ENCODE measurements at places on chromosomes 16 and 17.

DNA sequence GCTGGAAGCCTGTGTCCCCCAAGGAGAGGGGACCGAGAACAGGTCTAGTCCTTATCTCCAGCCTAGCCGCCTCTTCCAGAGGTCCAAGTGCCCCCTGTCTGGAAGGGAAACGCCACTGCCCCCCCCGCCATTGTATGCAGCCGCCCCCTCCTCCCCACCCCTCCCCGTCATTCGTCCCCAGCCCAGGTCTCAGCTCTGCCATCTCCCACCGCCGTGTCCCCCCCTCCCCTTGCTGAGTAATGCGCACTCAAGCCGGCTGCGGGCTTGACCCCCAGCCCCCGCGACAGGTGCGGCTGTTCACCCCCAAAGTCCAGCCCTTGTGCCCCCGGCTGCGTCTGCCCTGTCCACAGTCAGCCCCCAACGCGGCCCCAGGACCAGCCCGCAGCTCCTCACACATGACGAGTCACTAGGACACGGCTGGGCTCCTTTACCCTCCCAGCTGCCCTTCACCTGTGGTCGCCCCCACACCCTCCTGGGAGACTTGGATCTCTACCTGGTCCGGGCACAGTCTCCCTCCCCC, 622 bp downstream of the GPRC5B start:
- no peak for DNase-seq

DNA sequence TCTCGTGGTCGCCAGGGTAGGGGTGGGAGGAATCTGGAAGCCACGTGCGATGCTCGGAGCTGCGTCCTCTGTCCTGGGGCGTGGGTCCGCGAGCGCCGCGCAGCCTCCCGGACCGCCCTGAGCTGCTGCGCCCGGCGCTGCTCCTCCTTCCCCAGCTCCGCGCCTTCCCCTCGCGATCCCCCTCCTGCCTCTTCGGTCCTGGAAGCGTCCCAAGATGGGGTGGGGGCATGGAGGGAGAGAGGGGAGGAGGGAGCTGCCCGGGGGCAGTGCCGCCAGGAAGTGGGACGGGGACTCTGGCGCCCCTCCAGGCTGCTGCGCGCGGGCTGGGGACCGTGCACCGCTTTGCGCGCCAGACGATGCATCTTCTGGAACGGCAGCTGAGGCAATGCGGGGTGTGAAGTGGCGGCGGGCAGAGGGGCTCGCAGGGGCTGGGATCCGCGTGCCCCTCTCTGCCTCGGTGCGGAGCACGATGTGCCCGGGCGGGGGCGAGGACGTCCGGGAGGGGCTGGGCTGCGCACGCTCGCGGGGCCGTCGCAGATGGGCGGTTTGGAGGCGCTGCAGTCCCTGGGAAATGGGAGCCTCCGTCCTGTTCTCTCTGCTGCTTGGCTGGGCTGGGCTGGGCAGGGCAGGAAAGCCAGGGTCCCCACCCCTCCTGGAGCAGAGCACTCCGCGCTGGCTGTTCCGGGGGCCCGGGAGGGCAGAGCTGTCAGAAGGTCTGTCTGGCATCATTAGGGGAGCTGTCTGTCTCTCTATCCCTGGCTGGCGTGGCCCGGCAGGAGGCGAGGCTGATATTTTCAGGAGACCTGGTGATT, 388.0 kb downstream of the SEC14L1 start:
- peak; percentile 54 for DNase-seq

DNA sequence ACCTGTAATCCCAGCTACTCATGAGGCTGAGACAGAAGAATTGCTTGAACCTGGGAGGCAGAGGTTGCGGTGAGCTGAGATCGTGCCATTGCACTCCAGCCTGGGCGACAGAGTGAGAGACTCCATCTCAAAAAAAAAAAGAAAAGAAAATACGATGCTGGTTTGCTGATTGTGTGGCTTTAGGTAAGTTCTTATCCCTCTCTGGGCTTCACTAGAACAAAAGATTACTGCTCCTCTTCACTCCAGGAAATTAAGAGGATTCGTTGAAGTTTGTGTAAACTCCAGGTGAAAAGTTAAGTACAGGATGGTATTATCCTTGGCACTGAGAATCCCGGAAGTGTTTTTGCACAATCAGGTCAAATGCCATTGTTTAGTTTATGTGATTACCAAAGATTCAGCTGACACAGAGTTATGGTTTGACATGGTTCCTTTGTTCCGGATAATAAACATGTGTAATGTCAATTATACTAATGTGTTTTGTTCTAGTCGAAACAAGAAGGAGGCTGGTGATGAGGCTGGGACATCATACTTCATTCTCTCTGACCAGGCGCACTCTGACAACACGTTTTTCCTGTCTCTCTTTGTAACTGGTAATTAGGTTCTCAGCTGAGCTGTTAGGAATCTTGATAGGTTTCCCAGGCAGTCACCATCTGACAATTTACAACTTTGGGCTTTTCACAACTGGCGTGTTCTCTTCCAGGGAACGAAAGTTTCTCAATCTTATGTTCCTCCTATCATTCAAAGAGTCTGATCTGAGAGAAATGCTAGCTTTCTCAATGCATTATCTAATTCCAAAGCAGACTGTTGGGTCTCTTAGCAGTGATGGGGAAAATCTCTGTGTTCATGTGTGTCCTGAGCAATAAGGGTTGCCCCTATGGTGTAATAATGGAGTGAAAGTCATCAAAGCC, 10.8 kb upstream of the TAOK1 start:
- DNase-seq: no peak

- DNase-seq: no peak
Observed at GRCh38 chr16:85519540-85520231, 93.4 kb upstream of the GSE1 start.

- no peak for DNase-seq
Observed at GRCh38 chr17:17902376-17902775, 65.6 kb upstream of the SREBF1 start.

- DNase-seq: no peak
Observed at GRCh38 chr17:73311428-73311780, 397 bp downstream of the CDC42EP4 start.
